Cortex of kidney (tissue), 1 donor: ENCODE measurements at places on chromosomes 3 and 15.

DNA sequence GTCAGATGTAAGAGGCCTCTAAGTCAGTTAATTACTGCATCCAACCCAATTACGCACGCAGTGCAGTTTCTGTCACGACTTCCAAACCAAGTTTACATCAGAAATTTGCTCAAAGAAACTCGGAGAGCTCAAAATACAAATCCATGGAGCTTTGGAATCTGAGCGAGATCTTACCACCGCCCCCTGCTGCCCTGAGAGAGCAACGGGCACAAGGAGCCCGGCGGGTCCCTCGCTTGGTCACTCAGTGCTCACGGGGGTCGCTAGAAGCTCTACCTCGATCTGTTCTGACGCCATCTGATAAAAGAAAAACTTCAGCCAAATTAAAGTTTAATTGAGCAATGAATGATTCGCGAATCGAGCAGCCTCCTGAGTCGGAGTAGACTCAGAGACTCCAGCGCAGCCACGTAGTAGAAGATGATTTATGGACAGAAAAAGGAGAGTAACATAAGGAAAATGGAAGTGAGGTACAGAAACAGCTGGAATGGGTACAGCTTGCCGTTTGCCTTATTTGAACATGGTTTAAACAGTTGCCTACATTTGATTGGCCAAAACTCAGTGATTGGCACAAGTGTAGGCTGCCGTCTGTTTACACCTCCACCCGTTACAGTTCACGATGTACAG lies 232.7 kb upstream of the ATP10A start:
- no peak for DNase-seq

GRCh38 chr15:32060706-32061105 lies 30.4 kb downstream of the CHRNA7 start:
- DNase-seq: no peak

DNA sequence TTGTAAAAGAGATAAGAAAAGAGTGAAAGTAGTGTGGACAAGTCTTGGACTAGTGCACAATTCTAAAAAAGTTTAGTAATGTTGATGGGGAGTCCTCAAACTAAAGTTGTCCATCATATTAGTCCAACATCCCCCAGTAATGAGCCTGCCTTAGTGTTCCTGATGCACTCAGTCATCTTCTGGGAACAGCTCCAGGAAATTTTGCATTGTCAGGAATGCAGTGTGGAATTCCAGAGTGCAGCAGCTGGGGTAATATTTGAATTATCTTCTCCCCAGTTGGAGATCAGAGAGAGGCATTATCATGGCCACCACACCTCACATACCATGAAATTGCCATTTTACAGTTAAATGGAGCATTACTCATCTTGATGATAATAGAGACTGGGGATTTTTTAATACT lies 528.8 kb upstream of the NAALADL2 start:
- no peak for DNase-seq

GRCh38 chr3:57048052-57048671 lies 12.3 kb upstream of the SPATA12 start:
- DNase-seq: no peak
